WTC11 (cell line): ENCODE measurements at places on chromosomes 3 and 15.

- peak; percentile 56 for DNase-seq
These were observed 1.3 kb downstream of the CAMK2N2 start for GRCh38 chr3:184259878-184260723.

DNA sequence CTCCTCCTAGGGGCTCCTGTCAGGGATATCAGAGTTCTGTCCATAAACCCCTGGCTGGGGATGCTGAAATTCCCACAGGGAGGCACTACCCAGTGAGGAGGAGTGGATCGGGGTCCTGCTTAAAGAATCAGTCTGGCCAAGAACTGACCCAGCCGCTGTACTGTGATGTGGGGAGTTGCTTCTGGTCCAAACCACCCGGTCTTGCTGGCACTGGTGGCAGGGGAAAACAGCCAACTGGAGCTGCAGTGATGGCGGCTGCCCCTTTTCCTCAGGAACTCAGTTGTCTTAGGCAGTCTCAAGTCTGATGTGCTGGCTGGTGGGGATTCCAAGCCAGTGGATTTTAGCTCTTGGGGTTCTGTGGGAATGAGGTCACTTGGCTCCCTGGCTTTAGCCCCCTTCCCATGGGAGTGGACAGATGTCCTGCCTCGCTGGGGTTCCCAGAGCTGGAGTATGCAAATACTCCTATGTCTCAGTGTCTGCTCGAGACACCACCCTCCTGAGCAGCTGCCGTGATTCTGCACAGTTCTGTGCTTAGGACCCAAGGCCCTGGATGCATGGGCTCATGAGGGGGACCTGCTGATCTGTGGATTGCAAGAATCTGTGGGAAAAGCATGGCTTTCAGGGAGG lies 97.1 kb downstream of the SLC25A26 start:
- no peak for DNase-seq

DNA sequence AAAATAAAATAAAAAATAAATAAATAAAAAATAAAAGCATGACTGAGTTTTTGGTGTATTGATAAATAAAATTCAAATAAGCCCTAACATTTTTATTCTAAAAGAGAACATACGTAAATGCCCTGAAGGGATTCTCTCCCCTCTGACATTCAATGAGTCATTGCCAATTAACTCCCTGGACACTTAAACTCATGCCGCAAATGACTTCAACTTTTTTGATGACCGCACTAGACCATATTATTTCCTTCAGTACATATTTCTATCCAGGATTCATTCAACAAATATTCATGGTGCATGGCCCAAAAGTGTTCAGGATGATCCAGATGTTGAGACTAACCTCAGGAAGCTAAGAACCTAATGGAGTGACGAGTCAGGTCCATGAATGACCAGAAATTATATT lies 195.9 kb upstream of the LRRN1 start:
- no peak for DNase-seq

GRCh38 chr3:122063908-122064307 lies 8.7 kb downstream of the CD86 start:
- DNase-seq, result no peak

GRCh38 chr15:98715890-98716443 lies 67.6 kb downstream of the IGF1R start:
- DNase-seq, result no peak

DNA sequence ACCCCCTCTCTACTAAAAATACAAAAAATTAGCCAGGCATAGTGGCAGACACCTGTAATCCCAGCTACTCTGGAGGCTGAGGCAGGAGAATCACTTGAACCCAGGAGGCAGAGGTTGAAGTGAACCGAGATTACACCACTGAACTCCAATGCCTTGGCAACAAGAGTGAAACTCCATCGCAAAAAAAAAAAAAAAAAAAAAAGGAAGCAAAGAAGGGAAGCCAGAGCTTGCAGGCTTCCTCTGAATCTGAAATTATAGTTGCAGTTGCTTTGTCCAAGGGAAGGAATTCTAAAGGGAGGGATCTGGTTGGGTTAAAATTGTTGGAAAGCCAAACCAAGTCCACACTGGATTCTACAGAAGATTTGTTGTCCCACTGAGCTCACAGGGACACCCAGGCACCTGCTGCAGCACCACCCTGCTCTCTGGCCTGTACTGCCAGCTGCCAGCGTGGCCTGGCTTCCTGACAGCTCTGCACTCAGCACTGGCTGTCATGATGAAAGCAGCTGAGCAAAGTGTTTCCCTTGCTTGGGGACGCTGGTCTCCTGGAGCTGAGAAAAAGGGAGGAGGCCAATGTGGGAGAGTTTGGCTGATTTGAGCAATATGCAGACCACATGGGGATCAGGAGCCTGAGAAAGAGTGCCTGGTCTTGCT lies 88.8 kb upstream of the HES1 start:
- no peak for DNase-seq

DNA sequence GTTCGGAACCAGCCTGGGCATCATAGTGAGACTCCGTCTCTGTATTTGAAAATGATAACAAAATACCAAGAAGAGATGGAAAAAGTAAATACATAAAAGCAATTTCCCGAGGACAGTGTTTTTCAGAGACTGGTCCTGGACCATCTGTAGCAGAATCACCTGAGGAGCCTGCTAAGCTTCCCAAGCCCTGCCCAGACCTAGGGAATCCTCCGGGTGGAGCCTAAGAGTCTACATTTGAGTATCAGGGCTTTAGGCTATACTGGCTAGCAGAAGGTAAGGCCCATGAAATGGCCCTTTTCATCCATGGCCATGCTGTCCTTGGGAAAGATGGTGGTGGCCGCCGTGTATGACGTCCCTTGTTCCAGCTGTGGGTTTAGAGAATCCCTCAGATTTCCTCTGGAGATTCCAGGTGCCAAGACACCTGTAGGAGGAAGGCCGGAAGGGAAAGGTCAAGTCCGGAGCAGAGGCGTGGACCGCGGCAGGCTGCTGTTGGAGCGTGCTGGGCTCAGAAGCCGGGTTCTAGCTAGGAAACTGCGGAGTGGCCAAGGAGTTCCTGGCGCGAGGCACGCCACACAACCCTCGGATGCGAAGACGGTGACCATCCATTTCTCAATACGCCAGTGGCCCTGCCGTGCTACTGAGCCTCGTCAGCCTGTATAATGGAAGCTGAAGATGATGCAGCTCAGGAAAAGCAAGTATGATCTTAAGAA lies 50.9 kb downstream of the TMEM44 start:
- DNase-seq, result peak; percentile 24

GRCh38 chr3:77541203-77541922 lies 501.5 kb downstream of the ROBO2 start:
- no peak for DNase-seq

- DNase-seq, result no peak
These were observed 12.6 kb upstream of the FRMD5 start for GRCh38 chr15:44207643-44208042.

DNA sequence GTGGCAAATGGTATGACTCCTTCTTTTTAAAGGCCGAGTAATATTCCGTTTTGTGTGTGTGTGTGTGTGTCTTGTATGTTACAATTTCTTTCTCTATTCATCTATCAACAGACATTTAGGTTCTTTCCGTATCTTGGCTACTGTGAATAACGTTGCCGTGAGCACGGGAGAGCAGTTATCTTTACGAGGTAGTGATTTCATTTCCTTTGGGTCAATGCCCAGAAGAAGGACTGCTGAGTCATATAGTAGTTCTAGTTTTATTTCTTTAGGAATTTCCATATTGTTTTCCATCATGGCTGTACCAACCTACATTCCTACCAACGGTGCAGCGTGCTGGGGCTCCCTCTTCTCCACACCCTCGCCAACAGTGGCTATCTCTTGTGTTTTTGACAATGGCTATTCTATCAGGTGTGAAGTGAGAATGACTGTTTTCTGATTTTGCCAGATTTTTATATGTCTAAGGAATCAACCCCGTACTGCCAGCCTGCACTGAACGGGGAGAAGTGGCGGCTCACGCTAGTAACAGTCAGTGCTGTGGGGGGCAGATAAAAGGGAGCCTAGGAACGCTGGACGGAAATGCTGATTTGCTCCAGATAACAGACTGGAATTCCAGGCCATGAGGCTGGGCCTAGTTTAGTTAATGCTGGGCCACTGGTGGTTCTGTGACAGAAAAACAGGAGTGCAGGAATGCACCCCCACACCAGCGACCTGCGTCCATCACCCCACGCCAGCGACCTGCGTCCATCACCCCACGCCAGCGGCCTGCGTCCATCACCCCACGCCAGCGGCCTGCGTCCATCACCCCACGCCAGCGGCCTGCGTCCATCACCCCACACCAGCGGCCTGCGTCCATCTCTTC lies 168.1 kb downstream of the XXYLT1 start:
- DNase-seq, result no peak

- DNase-seq, result no peak
These were observed 19.6 kb upstream of the TASOR start for GRCh38 chr3:56702490-56703315.

DNA sequence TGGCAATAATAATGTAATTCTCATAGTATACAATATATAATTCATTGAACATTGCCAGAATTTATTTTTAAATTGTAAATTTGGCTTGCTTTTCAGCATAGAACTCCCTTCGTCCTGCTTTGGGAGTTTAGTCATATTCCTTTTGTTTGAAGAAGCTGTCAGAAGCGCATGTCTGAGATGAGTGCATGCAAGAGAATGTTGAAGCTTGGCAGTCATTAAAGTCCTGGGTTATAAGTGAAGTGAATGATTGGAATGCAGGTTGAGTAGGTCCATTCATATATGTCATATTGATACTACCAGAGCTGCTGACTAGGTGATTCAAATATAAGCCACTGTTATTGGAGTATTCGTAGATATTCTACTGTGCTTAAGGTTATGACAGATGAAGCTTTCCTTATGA lies 243.6 kb upstream of the MDFIC2 start:
- no peak for DNase-seq

- no peak for DNase-seq
These were observed 31.8 kb downstream of the CCNL1 start for GRCh38 chr3:157127831-157128767.

GRCh38 chr15:32842081-32842480 lies 124.3 kb downstream of the GREM1 start:
- DNase-seq, result no peak

- no peak for DNase-seq
These were observed 39.0 kb downstream of the STRIT1 start for GRCh38 chr3:155254445-155254844.

DNA sequence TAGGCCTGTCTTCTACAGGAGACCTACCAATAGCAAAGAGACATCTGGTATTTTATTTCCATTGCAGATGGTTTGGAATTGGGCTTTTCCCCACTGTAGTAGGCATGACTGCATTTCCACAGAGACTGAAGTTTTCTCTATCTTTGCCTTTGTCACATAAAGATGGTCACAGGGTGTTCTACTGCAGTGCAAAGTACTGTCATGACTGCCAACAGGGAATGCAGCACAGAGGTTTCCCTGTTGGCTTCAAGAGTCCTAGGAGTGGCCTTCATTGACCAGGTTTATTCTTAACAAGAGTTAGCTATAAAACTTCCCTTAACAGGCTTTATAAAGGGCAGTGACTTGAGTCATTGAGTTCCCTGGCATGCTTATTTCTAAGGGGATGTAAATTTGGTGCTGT lies 36.8 kb upstream of the TM4SF4 start:
- DNase-seq, result no peak

DNA sequence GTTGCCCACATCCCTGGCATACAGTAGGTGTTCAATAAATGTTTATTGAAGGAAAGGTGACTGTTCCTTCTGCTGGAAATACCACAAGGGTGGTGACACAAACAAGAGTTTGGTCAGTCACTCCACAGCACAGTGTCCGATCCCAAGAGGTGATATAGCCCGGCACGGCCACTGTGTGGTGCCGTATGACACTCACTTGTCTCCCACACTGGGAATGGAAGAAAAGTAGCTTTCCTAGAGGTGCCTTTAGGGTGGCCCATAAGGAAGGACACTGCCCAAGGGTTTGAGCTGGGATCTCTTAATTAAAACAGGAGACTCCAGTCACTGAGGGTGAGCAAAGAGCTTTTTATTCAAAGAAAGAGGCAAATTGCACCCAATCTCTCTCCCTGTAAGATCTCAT lies 40.5 kb downstream of the TGM4 start:
- peak; percentile 44 for DNase-seq

DNA sequence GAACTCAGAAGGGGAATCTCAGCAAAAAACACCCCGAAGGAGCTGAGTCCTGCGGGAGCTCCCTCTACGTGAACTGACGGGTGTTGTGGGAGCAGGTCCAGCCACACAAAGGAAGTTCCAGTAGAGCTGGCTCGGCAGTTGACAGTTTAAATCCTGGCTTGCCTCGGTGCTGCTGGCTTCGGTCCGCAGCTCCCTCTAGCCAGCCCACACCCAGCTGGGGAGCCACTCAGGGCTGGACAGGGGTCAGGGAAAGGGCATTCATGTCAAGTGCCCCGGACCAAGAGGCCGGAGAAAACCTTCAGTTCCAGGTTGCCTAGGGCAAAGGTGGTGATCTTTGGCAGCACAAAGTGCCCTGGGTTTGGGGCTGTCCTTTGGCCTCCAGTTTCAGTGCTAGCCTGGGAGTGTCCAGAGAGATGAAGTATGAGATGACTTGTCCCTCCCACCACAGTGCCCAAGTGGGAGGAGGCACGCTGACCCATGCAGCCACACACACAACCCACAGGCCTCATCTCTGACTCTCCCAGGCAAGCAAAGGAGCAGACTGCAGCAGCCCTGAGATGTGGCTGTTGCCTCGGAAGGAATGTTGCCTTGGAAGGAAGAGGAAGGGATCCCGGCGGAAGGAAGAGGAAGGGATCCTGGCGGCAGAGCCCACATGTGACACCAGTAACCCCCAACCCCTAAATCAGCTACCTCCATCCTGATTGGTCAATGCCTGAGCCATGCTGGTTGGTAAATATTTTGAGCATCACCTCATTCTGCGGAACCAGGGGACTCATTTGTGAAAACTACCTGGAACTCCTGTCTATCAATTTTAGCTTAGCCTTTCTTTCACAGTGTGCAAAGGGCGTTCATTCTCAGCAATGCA lies 13.9 kb upstream of the ANPEP start:
- DNase-seq, result no peak

DNA sequence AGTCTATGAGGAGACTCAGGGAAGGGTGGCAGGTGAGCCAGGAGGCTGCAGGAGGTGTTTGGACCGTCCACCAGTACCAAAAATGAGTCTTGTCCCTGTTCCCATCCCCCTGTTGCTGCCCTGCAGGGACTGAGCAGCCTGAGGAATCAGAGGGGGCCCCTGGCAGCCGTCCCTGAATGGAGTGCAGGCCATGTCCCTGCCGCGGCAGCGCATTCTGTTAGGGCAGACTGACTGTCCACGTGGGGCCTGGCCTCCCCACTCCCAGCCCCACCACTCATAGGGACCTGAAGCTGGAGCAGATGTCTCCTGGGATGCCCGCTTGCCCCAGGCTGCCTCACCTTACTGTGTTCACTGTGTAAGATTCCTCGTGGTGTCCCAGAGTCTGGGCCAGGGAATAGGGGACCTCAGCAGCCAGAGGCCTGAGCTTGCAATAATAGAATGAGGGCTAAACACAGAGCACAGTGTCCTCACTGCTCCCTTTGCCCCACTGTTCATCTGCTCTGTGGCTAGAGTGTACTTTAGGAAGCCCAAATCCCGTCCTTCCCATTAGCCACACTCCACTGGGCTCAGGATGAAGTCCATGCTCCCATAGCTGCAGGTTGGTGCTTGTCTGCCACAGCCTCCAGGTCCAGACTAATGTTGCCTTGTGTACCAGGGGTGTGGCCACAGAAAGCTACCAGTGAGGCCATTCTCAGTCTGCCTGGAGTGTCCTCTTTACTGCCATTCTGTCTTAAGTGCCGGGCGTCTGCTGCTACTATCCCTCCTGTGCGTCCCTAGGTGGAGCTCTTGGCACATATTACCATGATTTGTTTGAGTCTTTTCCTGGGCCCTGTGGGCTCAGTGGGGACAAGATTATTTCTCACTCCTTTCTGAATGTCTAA lies 63.2 kb downstream of the HCN4 start:
- DNase-seq, result peak; percentile 57
